H9 (cell line): ENCODE measurements at places on chromosomes 1 and 21.

- no peak for DNase-seq
These were observed 390.5 kb downstream of the DISC1 start for GRCh38 chr1:232017057-232017456.

DNA sequence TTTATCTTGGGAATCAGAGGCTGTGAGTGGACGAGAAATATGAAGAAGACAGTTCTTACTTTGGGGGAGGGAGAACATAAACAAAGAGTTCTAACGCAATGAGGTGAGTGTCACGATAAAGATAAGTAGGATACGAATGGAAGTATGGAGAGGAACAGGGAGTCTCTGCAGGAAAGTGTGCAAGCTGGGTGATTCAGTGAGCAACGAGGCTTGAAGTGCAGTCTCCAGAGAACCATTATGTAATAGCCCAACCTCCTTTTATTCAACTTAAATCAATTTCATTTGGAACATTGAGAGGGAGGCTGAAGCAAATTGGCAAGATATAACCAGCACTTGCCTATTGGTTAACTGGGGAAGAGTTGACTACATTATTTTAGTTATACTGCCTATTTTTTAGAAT, 99.3 kb upstream of the PLD5 start:
- DNase-seq: no peak

GRCh38 chr1:43592051-43592665, 57.8 kb upstream of the KDM4A start:
- no peak for DNase-seq

DNA sequence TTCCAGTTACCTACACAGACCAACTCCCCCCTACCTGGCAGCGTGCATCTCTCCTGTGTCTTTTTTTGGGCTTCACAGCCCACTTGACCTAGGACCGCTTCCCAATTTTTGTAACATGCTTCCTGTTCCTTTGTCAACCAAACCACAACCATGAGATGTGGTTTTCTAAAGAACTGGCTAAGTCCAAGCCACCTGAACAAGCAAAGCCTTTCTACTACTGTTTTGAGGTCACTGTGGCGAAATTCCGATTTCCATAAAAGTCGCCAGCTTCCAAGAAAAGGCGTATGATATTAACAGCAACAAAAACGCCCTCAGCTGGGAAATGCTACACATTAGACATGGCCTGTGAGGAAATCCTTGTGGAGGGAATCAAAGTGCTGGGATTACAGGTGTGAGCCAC, 12.7 kb upstream of the AK2 start:
- DNase-seq: no peak

DNA sequence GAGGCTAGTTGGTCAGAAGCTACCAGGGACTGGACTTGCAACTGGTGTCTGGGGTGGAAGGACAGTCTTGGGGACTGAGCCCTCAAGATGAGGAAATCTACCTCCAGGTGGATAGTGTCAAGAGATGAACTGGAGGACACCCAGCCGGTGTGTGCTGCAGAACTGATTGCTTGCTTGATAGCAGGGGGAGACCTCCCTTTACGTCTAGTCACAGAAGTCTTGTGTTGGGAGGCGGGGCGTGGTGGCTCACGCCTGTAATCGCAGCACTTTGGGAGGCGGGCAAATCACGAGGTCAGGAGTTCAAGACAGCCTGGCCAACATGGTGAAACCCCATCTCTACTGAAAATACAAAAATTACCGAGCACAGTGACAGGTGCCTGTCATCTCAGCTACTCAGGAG, 4.9 kb downstream of the RCC2 start:
- DNase-seq: peak; percentile 57

DNA sequence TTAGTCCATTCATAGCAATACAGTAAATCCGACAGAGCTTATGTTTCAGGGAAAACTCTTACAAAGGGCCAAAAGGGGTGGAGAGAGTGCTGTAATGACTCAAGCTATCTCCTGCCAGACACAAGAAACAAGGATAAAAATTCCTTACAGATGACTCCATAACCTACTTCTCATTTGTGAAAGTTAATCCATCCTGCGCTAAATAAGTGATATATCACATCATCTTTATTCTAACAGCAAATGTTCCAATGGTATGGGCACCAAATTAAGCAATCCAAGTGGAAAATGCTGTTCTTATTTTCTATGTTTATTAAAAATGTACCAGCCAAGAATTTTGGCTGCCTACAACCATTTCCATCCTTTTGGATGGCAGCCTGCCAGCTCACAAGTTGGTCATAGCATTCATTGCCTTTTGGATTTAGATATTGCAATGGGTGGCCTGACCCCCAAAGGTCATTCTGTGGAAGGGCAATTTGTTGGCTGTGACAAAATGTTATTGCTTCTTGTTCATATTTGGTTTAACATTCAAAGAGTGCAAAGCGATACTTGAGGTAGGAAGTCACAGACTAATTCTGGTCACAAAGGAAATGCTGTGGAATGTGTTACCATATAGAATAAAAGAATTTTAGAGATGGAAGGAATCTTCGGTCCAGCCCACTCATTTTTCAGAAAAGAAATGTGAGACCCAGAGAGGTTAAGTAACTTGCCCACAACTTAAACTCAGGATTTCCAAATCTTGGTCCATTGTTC, 2.8 kb upstream of the ENAH start:
- DNase-seq: no peak

DNA sequence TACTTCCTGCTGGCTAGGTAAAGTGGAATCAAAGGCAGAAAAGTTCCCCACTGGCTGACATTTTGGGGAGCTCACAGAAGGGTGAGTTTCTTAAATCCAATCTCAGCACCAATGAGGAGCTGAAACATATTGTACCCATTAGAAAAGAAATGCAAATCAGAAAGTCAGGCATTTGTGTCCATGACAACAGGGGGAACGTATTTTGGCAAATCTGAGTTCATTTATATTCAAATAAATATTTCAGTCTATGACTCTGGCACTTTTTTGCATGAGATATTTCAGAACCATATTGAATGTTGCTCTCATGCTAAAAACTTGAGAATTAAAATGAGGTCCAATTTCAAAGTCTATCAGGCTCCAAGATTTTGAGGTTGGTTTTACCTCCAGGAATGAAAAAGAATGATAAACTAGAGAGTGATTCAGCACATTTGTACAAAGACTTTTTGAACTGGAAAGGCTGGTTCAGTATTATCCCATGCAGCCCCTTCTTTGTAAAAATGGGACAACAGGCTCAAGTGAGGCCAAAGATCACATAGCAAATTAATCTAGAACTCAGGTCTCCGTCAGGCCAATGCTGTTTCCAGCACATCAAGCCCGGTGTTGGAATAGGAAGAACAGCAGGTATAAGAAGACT, 202.2 kb downstream of the RRAGC start:
- DNase-seq: no peak
